ENCODE measurements at places on chromosomes 1 and 21.

DNA sequence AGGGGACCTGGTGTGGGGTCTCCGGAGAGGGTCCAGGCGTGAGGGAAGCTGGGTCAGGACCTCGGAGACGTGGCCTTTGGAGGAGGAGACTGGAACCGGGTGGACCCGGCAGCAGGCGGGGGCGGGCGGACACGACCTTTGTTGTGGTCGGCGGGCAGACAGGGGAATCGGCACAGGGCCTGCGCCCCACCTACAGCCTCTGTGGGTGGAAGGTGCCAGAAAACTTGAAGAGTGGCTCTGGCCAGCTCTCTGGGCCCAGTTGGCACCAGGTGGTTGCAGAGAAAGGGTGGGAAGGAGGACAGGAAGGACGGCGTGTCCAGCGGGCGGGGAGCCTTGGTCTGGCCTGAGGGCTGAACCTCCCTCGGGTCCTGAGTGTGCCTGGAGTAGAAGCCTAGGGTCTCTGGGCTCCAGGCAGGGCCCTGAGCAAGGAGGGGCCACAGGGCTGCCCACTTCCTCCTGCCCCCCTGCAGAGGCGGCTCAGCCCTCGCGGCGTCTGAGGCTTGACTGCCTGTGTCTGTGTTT is 7.7 kb upstream of the TTLL10 start:
- no peak for DNase-seq

GRCh38 chr1:175319912-175320230 is 127.3 kb upstream of the KIAA0040 start:
- no peak for DNase-seq

DNA sequence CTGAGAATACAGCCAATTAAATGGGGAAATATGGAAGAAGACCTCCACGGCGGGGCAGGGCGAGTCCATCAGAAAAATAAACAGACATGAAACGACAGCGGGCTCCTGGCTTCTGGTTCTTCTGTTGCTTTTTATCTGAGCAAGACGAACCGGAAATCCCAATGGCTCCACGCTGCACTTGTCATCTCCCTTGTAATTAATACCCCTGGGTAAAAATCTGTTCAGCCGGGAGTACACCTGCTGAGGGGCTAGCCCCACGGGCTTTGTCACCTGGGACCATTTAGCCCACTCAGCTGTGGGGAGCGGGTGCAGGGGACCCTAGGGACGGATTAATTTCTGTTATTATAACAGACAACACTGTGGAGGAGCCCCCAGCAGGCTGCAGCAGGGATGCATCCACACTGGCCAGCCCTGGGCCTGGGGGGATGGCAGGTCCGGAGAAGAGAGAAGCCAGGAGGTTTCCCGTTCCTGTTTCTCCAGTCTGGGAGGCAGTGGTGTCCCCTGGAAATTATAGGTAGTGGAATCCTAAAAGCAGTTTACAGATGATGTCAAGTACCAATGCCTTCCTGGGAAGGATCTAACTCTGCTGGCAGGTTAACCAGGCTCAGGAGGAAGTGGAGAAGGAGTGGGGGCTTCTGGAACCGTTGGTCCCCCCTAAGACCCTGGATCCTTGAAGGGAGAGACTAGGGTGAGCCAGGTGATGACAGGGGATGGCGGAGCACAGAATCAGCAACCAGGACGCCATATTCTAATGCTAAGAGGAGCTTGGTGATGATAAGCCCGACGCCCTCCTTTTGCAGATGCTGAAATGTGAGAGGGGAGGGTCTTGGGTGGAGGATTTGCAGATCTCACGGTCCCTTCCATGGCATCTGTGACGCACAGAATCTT is 566.1 kb downstream of the PTPRU start:
- no peak for DNase-seq

DNA sequence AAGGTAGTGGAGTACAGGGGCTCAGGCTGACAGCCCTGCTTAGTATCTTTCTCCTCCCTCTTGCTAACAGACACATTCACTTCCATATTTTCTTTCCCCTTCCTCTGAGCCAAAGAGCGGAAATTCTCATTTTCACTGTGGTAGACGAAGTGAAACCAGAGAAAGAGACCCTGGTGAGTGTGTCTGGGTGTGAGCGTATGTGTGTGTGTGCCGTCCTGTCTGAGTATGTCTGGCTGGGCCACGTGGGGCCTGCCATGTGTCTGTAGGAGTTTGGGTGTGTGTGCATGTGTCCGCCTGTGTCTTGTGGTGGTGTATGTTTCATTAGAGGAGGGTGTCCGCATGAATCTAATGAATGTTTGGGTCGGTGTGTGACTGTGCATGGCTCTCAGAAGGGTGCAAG is 1.7 kb downstream of the COL8A2 start:
- DNase-seq = no peak

- DNase-seq = no peak
These were observed 255.7 kb downstream of the OMA1 start for GRCh38 chr1:58290685-58291372.

- no peak for DNase-seq
These were observed 35.1 kb downstream of the KCNJ15 start for GRCh38 chr21:38291874-38292273.

- no peak for DNase-seq
These were observed 22.4 kb upstream of the BCAR3 start for GRCh38 chr1:93704052-93704451.

- DNase-seq = no peak
These were observed 244.7 kb downstream of the RRAGC start for GRCh38 chr1:38614861-38615260.

DNA sequence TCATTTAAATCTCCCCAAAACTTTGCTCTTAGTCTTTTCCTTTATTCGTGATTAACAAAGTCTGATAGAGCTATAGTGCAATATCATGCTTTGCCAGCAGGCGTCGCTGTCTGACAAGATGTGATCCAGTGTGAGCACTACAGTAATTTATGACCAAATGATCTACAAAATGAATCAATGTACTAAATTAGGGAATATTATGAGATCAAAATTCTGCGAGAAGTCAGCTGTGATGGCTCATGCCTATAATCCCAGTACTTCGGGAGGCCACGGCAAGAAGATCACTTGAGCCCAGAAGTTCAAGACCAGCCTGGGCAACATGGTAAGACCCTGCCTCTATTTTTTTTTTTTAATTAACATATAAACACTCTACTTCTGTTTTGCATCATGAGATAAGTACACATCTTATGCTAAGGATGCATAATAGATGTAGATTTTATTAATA is 3.6 kb upstream of the SPSB1 start:
- DNase-seq = peak; percentile 85

- no peak for DNase-seq
These were observed 10.5 kb downstream of the DNAH14 start for GRCh38 chr1:224939844-224940425.

GRCh38 chr1:52707927-52708655 is 9.9 kb upstream of the COA7 start:
- DNase-seq = no peak

DNA sequence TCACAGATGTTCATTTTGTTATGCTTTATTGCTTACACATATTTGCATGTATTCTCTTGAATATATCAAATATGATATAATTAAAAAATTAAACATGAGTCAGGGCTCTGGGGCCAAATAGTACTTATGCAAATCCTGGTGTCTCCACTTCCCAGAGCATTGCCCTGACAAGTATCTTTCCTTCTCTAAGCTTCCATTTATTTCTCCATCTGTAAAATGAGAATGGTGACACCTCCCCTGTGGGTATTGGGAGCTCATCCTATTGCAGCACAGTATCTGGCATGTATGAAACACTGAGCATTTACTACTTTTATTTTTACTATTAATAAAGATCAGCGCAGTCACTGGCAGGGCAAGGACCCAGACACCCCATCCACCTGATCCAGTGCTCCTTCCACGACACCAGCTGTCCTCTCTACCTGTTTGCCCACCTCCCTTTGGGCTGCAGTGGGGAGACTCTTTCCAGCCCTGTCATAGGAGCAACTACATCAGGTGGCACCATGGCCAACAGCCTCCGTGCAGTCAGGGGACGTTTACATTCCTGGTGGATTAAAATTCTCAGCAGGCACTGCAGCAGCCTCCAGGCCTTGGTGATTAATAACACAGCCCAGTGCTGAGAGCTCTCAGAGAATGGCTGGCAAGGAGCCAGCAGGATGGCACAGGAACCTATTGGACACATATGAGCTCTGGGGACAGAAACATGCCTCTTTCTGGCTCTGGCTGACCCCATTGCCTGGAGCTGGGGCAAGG is 113.0 kb downstream of the DMRTB1 start:
- DNase-seq = no peak

DNA sequence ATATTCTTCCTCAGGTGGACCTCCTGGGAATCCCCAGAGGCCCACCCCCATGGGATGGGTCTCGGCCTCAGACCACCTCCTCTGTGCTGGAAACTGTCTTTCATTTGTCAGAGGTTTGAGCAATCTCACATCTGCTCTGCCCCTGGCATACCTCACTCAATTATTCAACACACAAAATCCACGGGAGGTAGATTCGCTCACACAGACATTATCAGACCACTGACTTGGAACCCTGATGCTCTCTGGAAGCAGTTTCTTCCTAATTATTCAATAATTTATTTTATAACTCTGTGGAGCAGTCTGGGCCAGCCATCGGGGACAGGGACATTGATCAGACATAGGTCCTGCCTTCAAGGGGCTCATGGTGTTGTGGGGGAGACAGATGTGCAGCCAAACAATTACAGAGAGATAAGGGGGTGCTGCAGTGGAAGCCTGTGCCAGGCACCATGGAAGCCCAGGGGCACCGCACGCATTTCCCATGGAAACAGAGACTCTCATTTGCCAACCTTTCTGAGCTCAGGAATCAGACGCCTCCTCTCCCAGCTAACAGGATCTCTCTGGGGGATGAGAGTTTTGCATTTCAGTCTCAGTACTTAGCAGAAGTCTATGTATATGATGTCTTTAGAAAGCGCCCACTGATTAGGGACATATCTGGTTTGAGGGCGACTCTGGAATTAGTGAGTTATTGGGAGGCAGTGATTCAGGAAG is 96.5 kb downstream of the HMGB4 start:
- no peak for DNase-seq

DNA sequence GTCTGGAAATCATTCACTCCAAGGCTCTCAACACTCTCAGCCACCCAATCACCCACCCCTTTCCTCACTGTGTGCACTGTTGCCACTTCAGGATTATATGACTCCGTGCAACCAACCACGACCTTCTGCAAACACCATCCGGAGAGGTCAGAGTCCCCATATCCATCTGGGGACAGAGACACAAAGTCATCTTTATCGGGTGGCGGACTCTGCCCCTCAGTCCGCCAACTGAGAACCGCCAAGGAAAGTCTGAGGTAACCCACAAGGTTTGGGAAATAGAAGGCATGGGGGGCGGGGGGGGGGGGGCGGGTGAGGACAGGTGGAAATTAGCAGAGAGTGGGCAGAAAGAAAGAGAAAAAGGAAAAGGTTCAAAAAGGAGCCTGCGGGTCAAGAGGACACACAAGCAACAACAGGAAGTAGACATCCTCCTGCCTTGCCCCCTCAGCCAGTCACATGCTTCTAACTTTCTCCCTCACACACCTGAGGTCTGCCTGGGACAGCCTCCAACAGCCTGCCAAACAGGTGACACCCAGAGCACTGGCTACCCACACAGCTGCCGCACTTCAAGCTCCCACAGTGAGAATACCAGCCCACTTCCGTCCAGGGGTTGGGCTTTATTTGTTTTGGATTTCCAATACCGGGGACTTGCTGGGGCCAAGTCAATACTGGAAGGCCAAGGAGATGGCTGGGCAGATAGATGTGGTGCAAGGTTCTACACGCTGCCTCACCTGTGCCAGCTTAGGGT is 58.1 kb downstream of the SSBP3 start:
- DNase-seq = no peak

- no peak for DNase-seq
These were observed 745 bp upstream of the ANP32E start for GRCh38 chr1:150236614-150237100.

All from activated naive CD4-positive, alpha-beta T cell treated with anti-CD3 and anti-CD28 coated beads, Interleukin-2, amount 50 U/mL, for 16 hours (primary cell).